ENCODE measurements at places on chromosomes 1 and 21. TPM values are rescaled to one million over a fixed set of nuclear protein-coding genes. Genes with fewer than 3 reads are reported as not detected.

The LIN28A gene
- total RNA-seq: not detected

The HTR1D gene
- 16.5 TPM for total RNA-seq

The C8B gene
- not detected for total RNA-seq

The SAMSN1 gene
- total RNA-seq: not detected

The HSPA13 gene
- total RNA-seq: 14.0 TPM

The ZC3H11A gene
- 44.5 TPM for total RNA-seq

The KCNJ15 gene
- 0.07 TPM for total RNA-seq

The SV2A gene
- total RNA-seq: 0.09 TPM

The GNG12 gene
- total RNA-seq: 37.7 TPM

The HPCAL4 gene
- 0.29 TPM for total RNA-seq

The TRIM46 gene
- 1.8 TPM for total RNA-seq

The FMO4 gene
- total RNA-seq: 0.75 TPM

The WNT2B gene
- 0.14 TPM for total RNA-seq

The CLCA1 gene
- total RNA-seq: not detected

The IL19 gene
- not detected for total RNA-seq

The LGR6 gene
- 0.62 TPM for total RNA-seq

The PMVK gene
- 45.6 TPM for total RNA-seq

The F13B gene
- total RNA-seq: not detected

The OXCT2 gene
- total RNA-seq: 0.25 TPM

The POLR3GL gene
- total RNA-seq: 11.8 TPM

The PUM1 gene
- total RNA-seq: 35.6 TPM

The ECM1 gene
- total RNA-seq: 1.8 TPM

The TNN gene
- total RNA-seq: not detected

The PTGFR gene
- total RNA-seq: not detected

The ARTN gene
- total RNA-seq: 0.52 TPM

The UTS2 gene
- total RNA-seq: not detected

The C1orf87 gene
- not detected for total RNA-seq

The LCE3E gene
- not detected for total RNA-seq

The IRF6 gene
- total RNA-seq: 0.05 TPM

The KLHDC7A gene
- 2.3 TPM for total RNA-seq

The MCOLN2 gene
- total RNA-seq: 1.7 TPM

The GJA4 gene
- total RNA-seq: not detected

The KCNQ4 gene
- 0.28 TPM for total RNA-seq

The AGO4 gene
- 3.2 TPM for total RNA-seq

The ITGB2 gene
- 1.0 TPM for total RNA-seq

Data from A549 treated with ZK216348 at 1 μM for 4 hours (cell line).